CD4-positive, alpha-beta memory T cell (primary cell): ENCODE measurements at places on chromosomes 6 and 20. TPM values are rescaled to one million over a fixed set of nuclear protein-coding genes. Genes with fewer than 3 reads are reported as not detected.

Gene SDCBP2
- polyA plus RNA-seq = 2.2 TPM

Gene CDH22
- not detected for polyA plus RNA-seq

Gene HRH3
- polyA plus RNA-seq = not detected

Gene RHAG
- polyA plus RNA-seq = not detected

Gene SLC22A2
- polyA plus RNA-seq = not detected

Gene CLPSL2
- not detected for polyA plus RNA-seq

Gene IRAK1BP1
- 1.5 TPM for polyA plus RNA-seq

Gene RIPPLY2
- polyA plus RNA-seq = not detected

DNA sequence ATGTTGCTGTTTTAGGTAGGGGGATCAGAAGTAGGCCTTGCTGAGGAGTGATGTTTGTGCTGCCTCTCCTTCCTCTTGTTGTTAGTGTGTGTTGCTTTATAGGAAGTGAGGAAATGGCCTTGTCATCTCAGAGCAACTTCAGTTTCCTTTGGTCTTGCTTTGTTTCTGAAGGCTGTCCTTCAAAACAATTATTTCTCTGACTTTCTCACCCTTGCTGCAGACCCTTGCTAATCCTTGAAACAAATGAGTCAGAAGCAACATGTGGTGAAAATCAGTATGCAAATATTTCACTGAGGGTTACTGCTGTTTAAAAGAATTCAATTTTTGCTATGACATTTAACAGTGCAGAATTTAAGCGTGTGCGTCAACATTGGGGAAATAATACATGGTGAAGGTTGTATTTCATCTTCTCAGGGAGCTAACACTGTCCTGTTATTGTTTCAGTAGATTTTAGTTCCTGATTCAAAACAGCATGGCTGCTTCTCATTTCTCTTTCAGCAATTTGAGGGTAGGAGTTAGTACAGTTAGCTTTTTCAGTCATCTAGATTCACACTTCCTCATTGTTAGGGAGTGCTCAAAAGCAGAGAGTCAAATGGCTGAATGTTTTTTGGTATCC is 13.8 kb downstream of the RNF144B start:
- no peaks in the 10 kb centered on the region for H3K36me3 ChIP-seq
- no peaks in the 10 kb centered on the region for H3K27me3 ChIP-seq
- H3K27ac ChIP-seq = no peak overlapping the region
- no peaks in the 10 kb centered on the region for H3K4me1 ChIP-seq
- no peak for DNase-seq
